ENCODE measurements at places on chromosomes 3 and 15. TPM values are rescaled to one million over a fixed set of nuclear protein-coding genes. Genes with fewer than 3 reads are reported as not detected.

NR2E3 gene
- total RNA-seq, result 0.25 TPM

FETUB gene
- total RNA-seq, result not detected

FGD5 gene
- total RNA-seq, result 0.37 TPM

MNS1 gene
- total RNA-seq, result 1.5 TPM

TM6SF1 gene
- total RNA-seq, result 0.62 TPM

ILDR1 gene
- not detected for total RNA-seq

ERC2 gene
- total RNA-seq, result 0.75 TPM

CCNB2 gene
- 21.4 TPM for total RNA-seq

COX17 gene
- 14.1 TPM for total RNA-seq

CHRNA7 gene
- 0.37 TPM for total RNA-seq

PLA1A gene
- 0.25 TPM for total RNA-seq

DNAH12 gene
- total RNA-seq, result under 0.01 TPM

GCNT3 gene
- 0.37 TPM for total RNA-seq

PSTPIP1 gene
- 0.11 TPM for total RNA-seq

NPHP3 gene
- total RNA-seq, result 31.5 TPM

ZKSCAN7 gene
- total RNA-seq, result 7.4 TPM

SPESP1 gene
- 3.2 TPM for total RNA-seq

PRSS50 gene
- 0.12 TPM for total RNA-seq

MUSTN1 gene
- total RNA-seq, result 0.50 TPM

FBXL22 gene
- total RNA-seq, result 0.22 TPM

SCN11A gene
- total RNA-seq, result under 0.01 TPM

FOXL2 gene
- total RNA-seq, result 11.2 TPM

LIPC gene
- 0.37 TPM for total RNA-seq

CSPG4 gene
- 122 TPM for total RNA-seq

IGSF10 gene
- total RNA-seq, result 0.33 TPM

CD200 gene
- total RNA-seq, result 0.44 TPM

INKA1 gene
- total RNA-seq, result 5.4 TPM

ADAMTS7 gene
- total RNA-seq, result 1.2 TPM

CPA3 gene
- total RNA-seq, result not detected

GRAMD2A gene
- total RNA-seq, result 0.33 TPM

PPP2R3A gene
- total RNA-seq, result 14.9 TPM

EPHB1 gene
- 0.12 TPM for total RNA-seq
